DMS153 (cell line): ENCODE measurements at places on chromosomes 2 and 18.

GRCh38 chr2:151657667-151658076 is 76.6 kb downstream of the NEB start:
- DNase-seq: no peak

DNA sequence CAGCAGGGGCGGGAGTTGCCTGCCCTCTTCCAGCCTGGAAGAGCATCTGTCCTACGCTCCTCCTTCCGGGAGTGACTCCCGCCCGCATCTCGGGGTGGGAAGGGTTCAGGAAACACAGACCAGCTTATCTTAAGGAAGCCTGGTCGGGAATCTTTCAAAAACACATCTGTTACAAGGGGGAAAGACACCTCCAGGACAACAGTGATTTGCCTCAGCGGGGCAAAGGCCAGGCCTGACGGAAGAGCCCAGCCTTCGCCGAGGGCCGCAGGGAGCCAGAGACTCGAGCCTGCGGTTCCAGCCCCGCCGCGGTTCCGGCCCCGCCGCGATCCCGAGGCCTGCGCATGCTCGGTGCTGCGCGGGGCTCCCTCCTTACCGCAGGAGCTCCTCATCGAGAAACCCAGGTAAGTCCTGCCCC is 38.1 kb upstream of the TGIF1 start:
- DNase-seq: no peak

- no peak for DNase-seq
These were observed 72.7 kb upstream of the SPOPL start for GRCh38 chr2:138428710-138429440.

DNA sequence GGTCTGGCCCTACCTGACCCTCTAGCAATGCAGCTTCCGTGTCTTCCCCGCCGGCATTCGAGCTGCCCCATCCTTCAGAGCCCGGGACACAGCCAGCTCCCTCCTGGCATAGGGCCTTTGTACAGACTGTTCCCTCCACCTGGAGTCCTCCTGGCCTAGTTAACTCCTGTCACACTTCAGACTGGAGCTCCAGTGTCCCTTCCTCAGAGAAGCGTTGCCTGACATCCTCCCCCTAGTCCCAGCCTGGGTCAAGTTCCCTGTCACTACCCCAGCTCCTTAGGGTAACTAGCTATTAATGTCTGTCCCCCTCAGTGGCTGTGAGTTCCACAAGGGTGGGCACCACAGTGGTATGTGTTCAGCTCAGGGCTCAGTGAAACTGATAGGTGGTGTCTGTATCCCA is 45.5 kb upstream of the LOXHD1 start:
- DNase-seq: no peak

GRCh38 chr2:231991664-231992063 is 30.2 kb downstream of the DIS3L2 start:
- DNase-seq: no peak

GRCh38 chr2:45237850-45238542 is 228.7 kb upstream of the SIX2 start:
- peak; percentile 13 for DNase-seq

DNA sequence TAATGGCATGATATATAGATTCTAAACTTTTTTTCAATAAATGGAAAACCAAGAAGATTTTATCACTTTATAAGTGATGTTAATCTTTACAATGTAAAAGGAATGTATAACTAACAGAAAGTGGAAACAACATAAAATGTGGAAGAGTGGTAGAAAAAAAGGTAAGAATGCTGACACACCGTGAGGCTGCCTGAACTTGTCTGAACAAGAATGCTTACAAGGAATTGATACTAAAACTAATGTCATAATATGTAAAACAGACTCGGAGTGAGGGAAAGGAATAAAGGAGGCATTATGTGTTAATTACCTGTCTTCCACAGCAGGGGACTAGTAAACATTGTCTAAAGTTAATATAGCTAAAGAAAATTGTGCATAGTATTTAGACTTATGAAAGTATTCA is 958.8 kb upstream of the TMEFF2 start:
- no peak for DNase-seq

GRCh38 chr2:85017411-85018048 is 46.6 kb downstream of the KCMF1 start:
- no peak for DNase-seq

- DNase-seq: no peak
These were observed 30.8 kb upstream of the ONECUT2 start for GRCh38 chr18:57404345-57404744.

DNA sequence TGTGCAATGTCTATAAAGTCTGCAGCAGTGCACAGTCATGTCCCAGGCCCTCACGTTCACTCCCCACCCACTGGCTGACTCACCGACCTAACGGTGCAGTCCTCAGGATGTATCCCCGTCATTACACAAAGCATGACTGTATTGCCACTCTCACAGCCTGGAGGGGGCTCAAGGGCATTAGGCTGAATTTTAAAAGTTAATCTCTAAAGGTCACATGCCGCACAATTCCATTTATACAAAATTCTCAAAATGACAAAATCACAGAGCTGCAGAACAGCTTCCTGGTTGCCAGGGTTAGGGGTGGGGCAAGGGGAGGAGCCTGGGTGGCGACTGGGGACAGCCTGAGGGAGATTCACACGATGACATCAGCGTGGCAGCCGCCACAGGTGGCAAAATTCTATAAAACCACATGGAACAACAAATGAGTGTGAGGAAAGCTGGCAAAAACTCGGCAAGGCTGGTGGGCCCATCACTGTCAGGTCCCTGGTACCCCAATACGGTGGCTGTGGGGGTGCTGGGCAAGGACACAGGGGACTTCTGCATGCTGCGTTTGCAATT is 97.6 kb downstream of the NDUFA10 start:
- DNase-seq: no peak

- DNase-seq: no peak
These were observed 71.6 kb downstream of the TDRD15 start for GRCh38 chr2:21195326-21195725.

- no peak for DNase-seq
These were observed 871.0 kb downstream of the EPHA4 start for GRCh38 chr2:220701115-220701514.

DNA sequence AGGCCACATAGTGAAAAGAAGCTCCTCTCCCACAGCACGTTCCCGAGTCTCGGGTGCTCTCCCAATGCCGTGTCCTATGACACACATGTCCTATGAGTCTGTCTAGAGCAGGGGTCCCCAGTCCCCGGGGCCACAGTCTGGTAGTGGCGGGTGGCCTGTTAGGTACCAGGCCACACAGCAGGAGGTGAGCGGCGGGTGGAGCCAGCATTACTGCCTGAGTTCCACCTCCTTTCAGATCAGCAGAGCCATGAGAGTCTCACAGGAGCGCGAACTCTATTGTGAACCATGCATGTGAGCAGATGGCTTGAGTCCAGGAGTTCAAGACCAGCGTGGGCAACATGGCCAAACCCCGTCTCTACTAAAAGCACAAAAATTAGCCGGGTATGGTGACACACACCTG is 112.6 kb downstream of the ZBTB7C start:
- DNase-seq: no peak

DNA sequence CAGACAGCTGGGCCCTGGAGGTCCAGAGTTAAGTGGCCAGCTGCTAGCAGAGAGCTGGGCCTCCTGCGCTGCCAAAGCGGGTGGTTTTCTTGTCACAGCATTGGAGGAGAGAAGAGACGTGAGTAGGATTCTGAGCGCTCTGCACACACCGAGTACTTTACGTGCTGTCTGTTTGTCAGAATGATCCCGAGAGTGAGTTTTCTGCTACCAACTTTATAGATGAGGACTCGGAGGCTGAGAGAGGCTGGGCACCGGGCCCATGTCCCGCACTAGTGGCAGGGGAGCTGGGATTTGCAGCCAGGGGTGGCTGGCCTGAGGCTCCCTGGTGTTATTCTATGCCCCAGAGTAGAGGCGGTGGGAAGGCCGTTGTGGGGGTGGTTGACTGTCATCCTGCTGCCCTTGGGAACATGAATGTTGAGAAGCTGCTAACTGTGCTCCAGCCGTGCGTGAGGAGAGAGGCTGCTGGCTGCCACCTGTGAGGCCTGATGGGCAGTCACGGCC is 36.3 kb upstream of the MBP start:
- DNase-seq: no peak

DNA sequence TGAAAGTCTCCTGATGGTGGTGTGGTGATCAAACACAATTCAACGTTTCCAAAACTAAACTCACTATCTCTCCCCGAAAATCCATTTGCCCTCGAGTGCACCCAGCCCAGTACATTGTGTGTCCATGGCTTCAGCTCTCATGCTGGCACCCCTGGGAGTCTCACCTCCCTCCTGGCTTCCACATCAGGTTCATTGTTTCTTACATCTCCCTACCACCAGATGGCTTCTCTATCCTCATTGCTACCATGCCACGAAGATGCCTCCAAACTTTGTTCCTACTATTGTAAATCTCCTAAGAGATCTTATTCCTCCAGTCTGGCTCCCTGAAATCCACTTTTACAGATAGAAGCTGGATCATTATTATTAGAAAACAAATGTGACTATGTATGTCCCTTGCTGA is 197.0 kb downstream of the MYT1L start:
- no peak for DNase-seq

DNA sequence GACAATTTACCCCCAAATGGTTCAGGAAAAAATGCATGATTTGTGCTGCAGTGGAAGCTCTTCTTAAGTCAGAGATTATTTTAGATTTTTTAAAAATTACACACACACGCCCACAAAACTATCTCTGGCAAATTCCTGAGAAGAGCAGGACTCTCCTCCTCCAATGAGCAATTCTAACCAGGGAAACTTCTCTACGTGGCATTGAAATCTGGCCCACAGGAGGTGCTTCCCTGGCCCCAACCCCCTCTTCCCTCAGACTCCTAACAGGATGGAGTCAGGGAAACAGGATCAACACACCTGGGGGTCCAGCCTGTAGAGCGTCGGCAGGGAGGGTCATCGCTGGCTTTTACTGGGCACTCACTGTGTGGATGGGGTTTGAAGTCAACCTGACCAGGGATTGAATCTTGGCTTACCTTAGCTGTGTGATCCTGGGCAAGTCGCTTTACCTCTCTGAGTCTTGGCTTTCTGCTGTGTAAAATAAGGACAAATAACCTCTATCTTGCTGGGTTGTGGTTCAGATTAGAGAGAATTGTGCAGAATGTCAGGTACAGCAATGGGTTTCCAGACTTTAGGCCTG is 65.4 kb upstream of the ASAP2 start:
- no peak for DNase-seq

- no peak for DNase-seq
These were observed 133.6 kb downstream of the ALK start for GRCh38 chr2:29787473-29788465.
